ENCODE measurements at places on chromosomes 16 and 17.

DNA sequence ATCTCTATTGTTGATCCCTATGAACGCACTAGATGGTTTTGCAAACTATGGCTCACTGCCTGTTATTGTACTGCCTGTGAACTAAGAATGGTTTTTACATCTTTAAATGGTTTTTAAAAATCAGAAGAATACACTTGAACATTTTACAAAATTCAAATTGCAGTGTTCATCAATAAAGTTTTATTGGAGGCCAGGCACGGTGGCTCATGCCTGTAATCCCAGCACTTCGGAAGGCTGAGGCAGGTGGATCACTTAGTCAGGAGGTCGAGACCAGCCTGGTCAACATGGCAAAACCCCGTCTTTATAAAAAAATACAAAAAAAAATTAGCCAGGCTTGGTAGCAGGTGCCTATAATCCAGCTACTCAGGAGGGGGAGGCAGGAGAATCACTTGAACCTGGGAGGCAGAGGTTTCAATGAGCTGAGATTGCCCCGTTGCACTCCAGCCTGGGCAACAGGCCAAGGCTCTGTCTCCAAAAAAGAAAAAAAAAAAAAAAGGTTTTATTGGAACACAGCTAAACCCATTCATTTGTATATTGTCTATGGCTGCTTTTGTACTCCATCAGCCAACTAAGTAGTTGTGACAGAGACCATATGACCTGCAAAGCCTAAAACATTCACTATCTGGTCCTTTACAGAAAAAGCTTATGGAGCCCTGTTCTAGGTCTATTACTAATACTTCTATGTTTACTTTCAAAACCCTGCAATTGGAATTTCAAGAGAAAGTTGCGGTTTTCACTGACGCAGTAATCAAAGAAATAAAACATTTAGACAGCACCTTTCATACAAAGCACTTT lies 18.9 kb downstream of the IKZF3 start:
- DNase-seq: no peak

DNA sequence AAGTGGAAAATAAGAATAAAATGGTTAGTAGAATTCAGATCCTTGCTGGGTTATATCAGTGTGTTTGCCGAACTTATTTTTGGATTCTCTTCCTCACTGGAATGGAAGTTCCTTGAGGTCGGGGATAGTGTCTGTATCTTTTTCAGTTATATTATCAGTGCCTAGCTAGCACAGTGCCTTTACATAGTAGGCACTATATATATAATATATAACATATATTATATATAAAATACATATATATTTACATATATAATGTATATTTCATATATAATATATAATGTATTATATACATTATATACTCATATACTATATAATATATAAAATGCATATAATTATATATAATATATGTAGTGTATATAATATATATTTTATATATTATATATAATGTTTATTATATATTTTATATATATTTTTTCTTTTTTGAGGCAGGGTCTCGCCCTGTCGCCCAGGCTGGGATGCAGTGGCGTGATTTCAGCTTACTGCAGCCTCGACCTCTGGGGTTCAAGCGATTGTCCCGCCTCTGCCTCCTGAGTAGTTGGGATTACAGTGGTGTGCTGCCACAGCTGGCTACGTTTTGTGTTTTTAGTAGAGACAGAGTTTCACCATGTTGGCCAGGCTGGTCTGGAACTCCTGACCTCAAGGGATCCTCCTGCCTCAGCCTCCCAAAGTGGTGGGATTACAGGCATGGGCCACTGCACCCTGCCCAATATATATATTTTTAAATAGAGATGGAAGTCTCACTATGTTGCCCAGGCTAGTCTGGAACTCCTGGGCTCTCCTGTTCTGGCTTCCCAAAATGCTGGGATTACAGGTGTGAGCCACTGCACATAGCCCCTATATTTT lies 3.2 kb downstream of the NFATC3 start:
- no peak for DNase-seq

DNA sequence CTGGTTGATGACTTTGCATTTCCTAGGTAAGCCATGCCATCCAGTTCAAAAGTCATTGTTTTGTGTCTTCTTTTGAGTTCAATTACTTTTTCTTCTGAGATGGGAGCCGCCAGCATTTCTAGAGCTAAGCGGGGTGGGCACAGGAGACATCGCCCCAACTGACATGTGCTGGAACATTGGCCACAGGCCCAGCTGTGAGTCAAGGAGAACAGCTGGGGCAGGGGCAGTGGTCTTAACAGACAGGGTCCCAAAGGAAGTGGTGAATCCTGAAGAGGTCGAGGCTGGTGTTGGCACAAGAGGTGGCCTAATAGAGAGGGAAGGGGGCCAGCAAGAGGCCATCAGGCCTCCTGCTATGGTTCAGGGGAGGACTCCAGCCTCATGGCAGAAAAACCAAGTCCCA lies 17.1 kb downstream of the RAB11FIP4 start:
- no peak for DNase-seq

DNA sequence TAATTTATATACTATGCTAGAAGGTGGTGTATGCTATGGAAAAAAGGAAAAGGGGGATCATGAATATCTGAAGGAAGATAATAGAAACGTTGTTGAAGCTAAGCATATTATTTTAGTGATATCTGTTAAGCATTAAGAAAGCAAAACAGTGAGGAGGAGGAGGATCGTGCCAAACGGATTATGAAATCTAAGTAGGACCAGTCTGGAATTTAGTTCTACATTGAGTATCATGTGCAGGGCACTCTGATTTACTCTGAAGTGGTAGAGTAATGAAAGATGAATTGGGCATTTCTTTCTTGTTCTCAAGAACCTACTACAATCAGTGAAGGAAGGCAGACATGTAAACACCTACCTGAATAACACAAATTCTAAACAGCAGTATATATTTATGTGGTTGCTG lies 195.3 kb downstream of the CYB561 start:
- DNase-seq: no peak

DNA sequence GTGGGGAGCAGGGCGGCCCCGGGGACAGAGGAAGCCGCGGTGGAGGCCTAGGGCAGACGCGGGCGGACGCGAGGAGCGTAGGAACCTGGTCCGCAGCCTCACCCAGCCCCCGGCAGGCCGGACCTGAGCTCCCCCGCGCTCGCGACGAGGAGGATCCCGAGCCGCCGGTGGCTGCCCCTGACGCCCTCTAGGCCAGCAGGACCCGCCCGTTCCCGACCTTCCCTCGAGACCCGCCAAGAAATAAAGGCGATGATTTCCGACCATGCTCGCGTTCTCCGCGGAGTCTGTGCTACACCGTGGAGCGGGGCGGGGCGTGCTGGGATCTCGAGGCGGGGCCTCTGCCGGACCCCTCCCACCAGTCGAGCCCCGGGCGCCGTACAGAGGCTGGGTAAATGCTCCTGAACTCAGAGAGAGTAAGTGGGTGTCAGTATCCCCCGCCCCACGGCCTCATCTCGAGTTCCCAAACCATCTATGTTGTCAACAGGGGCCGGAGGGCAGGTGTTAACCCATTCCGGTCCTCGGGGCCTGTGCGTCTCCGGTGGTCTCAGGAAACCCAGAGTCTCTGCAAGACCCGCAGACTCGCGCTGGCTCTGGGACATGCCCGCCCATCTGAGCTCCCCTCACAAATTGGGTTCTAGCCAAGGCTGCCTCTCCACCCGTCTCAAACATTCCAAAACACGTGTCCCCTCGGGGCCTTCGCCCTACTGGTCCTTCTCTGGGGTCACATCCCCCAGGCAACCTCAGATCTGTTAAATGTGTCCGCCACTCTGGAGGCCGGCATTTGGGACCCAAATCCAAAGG lies 13.7 kb downstream of the SYCE1L start:
- DNase-seq: no peak

DNA sequence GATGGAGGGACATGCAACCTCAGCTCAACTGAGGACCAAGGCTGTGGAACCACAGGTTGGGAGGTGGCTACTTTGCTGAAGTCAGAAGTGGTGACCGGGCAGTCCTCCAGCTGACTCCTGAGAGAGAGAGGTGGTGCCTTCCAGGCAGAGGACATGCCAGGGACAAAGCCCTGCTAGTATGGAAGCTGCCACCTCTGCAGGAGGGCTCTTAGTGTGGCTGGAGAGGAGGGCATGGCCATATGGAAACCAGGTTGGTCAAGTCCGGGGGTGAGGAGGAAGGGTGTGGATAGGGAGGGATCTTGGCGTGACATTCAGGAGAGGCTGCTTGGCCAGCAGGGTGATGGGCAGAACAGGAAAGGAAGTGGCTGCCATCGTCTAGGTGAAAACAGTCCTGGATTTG lies 5.7 kb downstream of the C16orf86 start:
- DNase-seq: no peak

- no peak for DNase-seq
Measured at GRCh38 chr16:17026600-17027242, 444.0 kb downstream of the XYLT1 start.

- DNase-seq: no peak
Measured at GRCh38 chr17:40150276-40150675, 9.9 kb downstream of the CASC3 start.

- no peak for DNase-seq
Measured at GRCh38 chr17:30376621-30377452, 1.9 kb upstream of the CPD start.

Measured in DMS 273 treated with DMSO at 0.1 percent for 48 hours (cell line).